ENCODE measurements at places on chromosomes 12 and 14. TPM values are rescaled to one million over a fixed set of nuclear protein-coding genes. Genes with fewer than 3 reads are reported as not detected.

DNA sequence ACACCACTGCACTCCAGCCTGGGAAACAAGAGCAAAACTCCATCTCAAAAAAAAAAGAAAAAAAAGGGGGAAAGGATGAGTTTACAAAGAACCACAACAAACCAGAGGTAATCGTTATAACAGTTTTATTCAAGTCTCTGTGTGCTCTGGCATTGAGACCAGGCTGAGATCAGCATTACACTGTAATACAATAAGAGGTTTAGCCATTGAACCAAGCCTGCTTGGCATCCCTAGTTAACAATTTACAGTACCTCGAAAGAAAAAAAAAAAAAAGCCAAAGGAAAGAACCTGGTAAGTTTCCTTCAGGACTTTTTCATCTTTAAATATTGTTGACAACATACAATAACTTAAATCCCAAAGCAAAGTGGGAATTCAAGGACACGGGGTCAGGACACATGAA is 80.7 kb downstream of the TTC9 start:
- H3K4me3 ChIP-seq: no peak overlapping the region
- peaks cover 23% of the 10 kb centered on the region for H3K4me1 ChIP-seq
- no peak overlapping the region for H3K27ac ChIP-seq
- no peak for DNase-seq

Gene TMEM52B
- total RNA-seq: not detected

DNA sequence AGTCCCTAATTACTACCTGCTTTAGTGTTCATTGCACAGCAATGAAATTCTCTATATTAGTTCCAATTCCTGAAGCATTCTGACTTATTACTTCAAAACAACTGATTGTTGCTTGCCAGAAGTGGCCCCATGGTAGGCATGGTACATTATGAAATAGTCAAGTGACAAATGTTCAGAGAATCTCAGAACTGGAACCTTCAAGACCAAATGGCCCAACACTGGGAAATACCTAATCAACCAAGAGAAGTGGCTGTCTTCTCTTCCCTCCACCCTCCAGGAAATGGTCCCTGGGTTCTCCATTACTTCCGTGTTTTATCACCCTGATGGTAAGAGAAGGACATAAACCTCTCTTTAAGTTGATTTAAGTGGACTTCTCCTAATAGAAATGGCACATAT is 49.9 kb downstream of the ITPR2 start:
- H3K27ac ChIP-seq: no peak overlapping the region
- H3K36me3 ChIP-seq: no peaks in the 10 kb centered on the region
- no peaks in the 10 kb centered on the region for H3K27me3 ChIP-seq
- peaks cover 11% of the 10 kb centered on the region for H3K4me1 ChIP-seq
- no peak for DNase-seq

Gene MUCL1
- total RNA-seq: not detected

GRCh38 chr14:80146941-80147340 is 64.4 kb downstream of the DIO2 start:
- no peak for DNase-seq
- no peak overlapping the region for H3K27ac ChIP-seq
- H3K4me3 ChIP-seq: no peak overlapping the region
- no peaks in the 10 kb centered on the region for H3K27me3 ChIP-seq
- no peaks in the 10 kb centered on the region for H3K36me3 ChIP-seq

DNA sequence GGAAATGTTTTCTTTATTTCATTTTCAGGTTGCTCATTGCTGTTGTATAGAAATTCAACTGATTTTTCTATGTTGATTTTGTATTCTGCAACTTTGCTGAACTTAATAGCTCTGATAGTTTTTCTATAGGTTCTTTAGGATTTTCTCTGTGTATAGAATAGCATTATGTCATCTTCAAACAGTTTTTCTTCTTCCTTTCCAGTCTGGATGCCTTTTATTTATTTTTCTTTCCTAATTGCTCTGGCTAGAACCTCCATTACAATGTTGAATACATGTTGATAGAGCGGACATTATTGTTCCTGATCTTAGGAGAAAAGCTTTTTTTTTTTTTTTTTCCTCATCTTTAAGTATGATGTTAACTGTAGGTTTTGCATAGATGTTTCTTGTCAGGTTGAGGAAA is 39.2 kb downstream of the MIA2 start:
- H3K4me3 ChIP-seq: no peak overlapping the region
- H3K36me3 ChIP-seq: no peaks in the 10 kb centered on the region
- DNase-seq: no peak
- no peak overlapping the region for H3K27ac ChIP-seq

All from gastrocnemius medialis (tissue), 4 donors.